ENCODE measurements at places on chromosomes 4 and X.

GRCh38 chrX:31459361-31459760 lies 387.5 kb upstream of the FTHL17 start:
- DNase-seq, result no peak

DNA sequence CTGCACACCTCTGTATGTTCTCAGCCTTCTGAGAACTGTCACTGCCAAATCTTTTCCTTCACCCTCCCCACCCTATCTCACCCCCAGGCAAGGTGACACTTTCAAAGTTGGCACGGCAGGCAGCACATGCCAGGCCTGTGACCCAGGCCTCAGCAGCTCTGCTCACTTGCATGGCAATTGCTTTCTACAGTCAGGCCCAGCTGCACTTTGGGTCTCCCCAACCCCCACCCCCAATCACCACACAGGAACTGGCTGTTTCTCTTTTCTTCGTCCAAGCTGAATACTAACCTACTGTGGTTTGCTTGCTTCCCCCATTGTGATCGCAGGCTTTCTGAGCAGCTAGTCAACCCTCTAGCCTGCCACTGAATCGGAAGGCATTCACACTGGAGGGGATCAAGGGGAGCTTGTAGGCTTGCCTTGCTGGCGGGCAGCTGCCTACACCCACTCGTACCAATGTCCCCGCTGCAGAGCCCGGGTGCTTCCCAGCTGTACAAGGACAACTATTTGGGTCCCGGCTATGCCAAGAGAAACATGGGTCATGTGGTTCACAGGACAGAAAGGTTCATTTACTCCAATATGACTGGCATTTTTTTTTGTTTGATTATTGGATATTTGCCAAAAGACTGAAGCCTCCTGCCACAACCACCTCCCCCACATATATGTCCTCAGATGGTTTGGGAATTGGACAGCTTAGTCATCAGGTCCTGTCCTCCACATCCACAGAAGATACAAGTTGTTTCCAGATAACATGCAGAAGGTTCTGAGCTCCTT lies 28.1 kb downstream of the SLC25A43 start:
- DNase-seq, result no peak

DNA sequence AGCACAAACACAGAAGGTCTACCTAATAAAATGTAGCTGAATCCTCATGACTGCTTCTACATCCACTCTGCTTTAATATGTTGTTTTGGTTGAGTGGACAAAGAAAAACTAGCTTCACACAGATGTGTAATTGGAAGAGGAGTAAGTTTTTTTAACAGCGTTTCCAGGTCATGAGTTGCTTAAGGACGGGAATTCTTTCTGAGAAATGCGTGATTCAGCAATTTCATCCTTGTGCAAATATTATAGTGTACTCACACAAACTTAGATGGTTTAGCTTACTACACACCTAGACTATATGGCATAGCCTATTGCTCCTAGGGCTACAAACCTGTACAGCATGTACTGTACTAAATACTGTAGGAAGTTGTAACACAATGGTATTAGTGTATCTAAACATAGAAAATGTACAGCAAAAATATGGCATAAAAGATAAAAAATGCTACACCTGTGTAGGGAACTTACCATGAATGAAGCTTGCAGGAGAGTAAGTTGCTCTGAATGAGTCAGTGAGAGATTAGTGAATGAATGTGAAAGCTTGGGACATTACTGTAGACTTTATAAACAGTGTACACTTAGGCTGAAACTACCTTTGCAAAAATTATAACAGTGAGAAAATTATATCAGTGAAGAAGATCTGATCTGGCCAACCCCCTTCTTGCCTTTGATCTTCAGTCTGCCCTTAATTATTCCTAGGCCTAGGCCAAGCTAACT lies 70.8 kb upstream of the IL15 start:
- no peak for DNase-seq

DNA sequence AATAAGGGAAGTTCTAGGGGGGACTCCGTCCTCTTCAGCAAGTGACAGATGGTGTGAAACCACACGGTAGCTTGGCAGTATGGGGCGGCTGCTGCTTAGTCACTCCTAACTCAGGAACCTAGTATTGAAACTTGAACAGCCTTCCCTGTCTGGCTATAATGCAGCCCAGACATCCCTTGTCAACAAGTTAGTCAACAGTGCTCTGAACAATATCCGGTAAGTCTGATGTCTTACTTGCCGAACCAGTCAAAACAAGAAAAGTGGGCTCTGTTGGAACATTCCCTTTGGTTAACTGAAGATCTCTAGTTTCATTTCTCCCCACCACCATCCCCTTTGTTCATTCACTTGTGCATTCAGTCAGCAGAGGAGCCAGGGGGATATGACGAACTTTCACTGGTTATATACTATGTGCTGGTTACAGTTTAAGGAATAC lies 18.7 kb upstream of the CXCL13 start:
- DNase-seq, result no peak

DNA sequence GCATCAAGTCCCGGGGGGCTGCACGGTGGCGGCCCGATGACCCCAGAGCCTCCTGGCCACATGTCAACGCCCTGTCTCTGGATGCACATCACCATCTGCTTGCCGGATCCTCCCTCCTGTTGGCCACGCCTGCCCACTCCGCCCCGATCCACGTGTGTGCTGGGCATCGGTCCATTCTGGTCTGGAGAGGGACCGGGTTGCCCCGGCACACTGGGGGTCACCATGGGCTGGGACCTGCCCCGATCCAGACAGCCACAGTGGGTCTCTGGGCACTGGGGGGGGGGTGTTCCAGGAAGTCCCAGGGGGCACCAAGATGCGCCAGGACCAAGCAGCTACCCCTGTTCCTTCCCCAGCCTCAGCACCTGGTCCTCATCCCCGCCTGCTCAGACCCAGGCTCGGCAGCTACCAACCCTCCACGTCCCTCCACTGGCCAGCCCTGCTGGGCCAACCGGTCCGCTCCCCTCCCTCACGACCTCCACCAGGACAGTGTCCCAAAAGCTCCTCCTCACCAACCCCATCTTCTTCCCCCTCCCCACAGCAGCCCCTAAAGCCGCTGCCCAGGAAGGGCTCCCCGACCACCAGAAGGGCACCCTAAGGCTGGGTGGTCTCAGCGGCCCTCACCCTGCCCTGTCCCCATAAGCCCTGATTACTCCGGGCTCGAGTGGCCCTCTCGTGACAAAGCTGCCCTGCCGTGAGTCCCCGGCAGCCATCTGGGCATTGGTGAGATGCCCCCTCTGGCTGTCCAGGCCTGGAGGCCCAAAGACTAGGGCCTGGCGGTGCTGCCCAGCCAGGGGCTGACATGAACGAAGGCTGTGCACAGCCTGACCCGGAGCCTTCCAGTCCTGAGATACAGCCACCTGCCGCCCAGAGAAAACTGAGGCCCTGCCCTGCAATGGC lies 4.6 kb downstream of the CTBP1 start:
- DNase-seq, result no peak

- no peak for DNase-seq
These were observed 806.3 kb downstream of the STIM2 start for GRCh38 chr4:27666943-27667342.

GRCh38 chr4:152021788-152022438 lies 261.1 kb upstream of the GATB start:
- DNase-seq, result no peak

DNA sequence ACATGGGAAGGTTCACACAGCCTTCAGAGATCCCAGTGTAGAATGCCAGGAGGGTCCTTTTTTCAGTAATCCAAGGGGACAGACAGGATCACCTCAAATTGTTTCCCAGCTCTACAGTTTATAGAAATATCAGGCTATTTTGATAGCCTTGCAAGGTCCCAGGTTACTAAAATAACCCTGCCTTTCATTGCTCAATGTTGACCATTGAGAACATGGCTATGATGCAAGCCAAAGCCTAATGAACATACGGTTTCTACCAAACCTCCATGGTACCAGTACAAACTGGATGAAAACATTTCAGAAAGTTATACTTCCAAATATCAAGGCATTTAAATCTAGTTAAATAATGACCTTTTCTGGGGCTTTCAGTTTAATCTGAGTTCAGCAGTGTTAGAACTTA lies 151.5 kb downstream of the PLS3 start:
- DNase-seq, result no peak

- no peak for DNase-seq
These were observed 73.0 kb upstream of the PJA1 start for GRCh38 chrX:69238114-69238886.

- DNase-seq, result no peak
These were observed 30.9 kb downstream of the RNF150 start for GRCh38 chr4:141102367-141102766.

- DNase-seq, result no peak
These were observed 247.6 kb downstream of the DCLK2 start for GRCh38 chr4:150325872-150326271.

DNA sequence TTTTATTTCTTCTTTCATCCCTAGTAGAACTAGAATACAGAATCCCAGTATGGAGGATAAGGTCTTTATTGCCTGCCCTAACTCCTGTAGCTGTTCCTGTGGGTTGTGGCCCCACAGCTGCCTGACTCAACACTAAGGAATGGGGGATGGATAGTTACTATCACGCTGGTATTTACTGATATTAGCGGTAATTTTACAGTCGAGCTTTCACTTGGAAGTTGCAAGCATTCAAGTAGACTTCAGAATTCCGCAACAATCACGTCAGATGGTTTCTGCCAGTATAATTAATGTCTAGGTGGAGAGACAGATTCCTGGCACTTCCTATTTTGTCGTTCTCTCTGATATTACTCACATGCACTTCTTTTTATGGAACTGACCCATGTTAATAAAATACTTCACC lies 489.8 kb downstream of the PABPC4L start:
- no peak for DNase-seq

DNA sequence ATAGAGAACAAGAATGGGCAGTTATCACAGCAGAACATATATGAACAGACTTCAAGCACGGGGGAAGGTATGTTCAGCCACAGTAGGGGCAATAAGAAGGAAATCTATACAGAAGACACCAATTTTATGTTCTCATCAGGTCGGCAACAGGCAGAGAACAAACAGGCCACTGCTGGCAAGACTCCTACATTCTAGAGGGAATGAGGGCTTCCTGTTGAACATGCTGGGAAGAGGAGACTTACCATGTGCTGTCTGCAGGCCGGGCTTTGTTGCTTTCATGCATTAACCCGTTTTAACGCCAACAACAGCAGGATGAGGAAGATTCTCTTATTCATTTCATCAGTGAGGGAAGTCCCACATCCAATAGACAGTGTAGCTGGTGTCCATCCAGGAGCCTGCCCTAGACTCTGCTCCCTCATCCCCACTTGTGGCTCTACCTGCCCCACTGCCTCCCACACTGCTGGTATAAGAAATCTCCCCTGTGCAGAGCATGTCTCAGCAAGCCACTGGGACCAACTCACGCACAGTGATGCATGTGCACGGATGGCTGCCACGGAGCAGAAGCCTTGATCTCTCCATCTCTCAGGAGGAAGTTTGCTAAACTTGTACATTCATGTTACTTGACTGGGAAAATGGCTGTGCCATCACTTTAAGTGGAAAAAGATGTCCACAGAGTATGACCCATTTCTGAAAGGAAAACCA lies 84.5 kb downstream of the ACOX3 start:
- DNase-seq, result no peak

DNA sequence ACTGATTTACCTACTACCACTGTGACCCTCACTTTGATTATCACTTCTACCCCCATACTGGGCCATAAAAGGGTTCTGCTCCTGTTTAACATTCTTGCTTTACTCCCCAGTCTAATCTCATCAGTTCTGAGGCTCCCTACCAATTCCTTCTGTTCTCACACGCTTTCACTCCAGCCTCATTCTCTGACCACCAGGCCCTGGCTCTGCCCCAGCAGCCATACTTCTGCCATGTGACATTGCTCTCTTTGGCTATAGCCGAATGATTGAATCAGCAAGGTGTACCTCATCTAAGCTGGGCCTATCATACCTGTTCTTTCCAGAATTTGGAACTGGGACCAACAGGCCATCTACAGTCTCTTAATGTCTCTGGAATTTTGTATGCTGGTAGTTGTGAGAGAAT lies 14.4 kb upstream of the ELF2 start:
- no peak for DNase-seq

- DNase-seq, result no peak
These were observed 45.9 kb upstream of the PGM2 start for GRCh38 chr4:37780444-37781130.

GRCh38 chr4:128379860-128380259 lies 92.2 kb upstream of the PGRMC2 start:
- DNase-seq, result no peak

DNA sequence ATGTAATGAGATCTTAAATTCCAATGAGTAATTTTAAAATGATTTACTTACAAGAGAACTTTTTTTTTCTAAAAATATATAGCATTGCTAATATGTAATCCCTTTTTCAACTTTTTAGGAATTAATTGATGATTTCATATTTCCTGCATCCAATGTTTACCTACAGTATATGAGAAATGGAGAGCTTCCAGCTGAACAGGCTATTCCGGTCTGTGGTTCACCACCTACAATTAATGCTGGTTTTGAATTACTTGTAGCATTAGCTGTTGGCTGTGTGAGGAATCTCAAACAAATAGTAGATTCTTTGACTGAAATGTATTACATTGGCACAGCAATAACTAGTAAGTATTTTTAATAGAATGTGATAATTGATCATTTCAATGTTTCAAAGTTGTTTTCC lies 113.2 kb downstream of the USP9X start:
- no peak for DNase-seq

DNA sequence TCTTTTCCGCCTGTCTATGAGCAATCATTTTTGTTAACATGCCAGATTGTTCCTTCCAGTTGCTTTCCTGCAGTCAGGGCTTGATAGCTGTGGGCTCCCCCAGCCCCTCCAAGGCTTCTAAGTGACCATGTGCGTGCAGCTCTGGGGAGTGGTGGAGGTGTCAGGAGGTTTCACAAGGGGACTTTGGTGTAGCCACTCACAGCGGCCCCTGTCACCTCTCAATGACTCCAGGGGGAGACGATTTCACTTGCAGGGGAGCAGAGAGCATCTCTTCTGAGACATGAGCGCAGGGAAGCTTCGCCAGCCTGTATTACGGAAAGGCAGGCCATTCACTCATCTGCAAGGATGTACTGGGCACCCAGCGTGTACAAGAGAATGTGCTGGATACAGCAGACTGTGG lies 3.1 kb upstream of the GPR78 start:
- DNase-seq, result no peak

DNA sequence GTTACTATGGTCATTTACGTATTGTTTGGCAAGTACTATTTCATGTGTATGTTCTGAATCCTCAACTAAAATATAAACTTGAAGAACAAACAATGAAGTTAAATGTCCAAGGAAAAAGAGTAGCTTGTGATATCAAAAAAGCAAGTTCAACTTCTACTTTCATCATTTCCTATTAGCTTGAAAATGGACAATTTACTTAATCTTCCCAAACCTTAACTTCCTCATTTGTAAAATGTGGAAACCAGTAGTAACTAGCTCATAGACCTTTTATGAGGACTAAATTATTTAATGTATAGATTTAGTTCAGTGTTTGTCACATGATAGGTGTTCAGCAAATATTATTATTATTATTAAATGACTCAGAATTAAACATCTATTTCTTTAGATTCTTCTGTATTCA lies 276.8 kb upstream of the TET2 start:
- DNase-seq, result no peak

- DNase-seq, result no peak
These were observed 46.6 kb upstream of the TBL1X start for GRCh38 chrX:9418262-9418661.

Data from NCI-H1436 (cell line).